ENCODE measurements at places on chromosomes 5 and 9.

- no peak for DNase-seq
These were observed 16.0 kb upstream of the SLC22A4 start for GRCh38 chr5:132277971-132278853.

DNA sequence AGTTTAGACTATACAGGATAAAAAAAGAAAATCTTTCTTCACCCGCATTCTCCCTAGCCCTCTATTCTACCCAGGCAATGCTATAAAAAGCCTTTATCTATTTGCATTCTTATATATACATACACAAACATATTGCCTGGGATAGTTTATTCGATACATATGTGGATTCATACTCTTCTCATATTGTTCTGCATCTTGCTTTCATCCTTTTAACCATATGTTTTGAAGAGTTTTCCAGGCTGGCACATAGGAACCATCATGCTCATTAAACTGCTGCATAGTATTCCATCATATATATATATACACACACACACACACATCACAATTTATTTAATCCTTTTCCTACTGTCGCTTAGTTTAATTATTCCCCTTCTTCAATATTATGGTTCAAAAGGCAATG, 461.2 kb downstream of the NTRK2 start:
- DNase-seq, result no peak

- DNase-seq, result no peak
These were observed 553.0 kb downstream of the CSNK1G3 start for GRCh38 chr5:124064956-124065355.

DNA sequence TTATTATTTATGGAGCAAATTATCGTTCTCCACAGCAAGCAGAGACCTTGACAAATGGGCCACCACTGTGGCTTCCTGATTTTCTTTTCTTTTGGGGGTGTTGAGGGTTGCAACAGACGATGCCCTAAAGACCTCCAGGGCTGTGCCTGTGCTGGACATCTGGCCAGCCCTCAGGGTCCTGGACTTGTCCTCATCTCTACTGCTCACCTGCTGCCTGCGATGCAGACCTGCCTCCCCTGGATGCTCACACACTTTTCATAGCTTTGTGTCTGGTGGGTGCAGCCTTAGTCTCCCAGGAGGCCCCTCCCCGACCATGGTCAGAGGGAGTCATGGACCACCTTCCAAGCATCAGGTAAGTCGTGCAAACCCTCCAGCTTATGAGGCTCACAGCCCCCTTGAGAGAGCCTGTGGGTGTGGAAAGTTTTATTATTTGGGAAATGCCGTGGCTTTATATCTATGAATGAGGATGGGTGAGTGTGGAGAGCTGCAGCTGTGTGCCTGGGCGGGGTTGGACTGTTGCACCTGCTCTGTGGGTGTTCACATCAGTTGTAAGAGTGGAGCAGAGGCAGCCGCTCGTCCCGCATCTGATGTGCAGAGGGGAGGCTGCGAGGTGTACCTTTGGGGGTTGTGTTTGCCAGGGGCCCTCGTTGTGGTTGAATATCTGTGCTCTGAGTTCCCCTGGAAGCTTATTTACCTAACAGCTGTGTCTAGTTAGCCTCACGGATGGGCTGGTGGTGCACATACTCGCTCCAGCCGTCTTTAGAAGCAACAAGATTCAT, 126.3 kb upstream of the IRX4 start:
- DNase-seq, result no peak

GRCh38 chr5:19334278-19334677, 653.7 kb downstream of the CDH18 start:
- no peak for DNase-seq

- DNase-seq, result no peak
These were observed 1290.0 kb downstream of the EFNA5 start for GRCh38 chr5:106380736-106381135.

- DNase-seq, result no peak
These were observed 318.4 kb upstream of the RIOK2 start for GRCh38 chr5:97501286-97501964.

DNA sequence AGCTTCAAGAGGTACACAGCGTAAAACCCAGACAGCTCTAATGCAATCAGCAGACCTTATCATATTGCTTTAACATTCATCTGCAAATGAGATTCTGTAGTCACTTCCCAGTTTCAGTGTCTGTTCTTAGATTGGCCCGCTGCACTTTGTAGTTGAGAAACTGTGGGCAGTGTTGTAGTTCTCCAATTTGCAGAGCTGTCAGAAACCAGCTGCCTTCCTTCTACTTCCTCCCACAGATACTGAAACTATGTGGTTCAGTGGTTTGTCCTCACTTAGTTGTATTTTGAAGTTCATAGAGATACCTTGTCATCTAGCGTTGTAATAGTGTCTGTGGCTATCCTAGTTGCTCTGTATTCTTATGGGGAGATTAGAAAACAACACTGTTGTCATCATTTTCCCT, 39.6 kb upstream of the TRIM36 start:
- no peak for DNase-seq
